Peyer's patch (tissue), 4 donors: ENCODE measurements at places on chromosomes 2 and 18.

DNA sequence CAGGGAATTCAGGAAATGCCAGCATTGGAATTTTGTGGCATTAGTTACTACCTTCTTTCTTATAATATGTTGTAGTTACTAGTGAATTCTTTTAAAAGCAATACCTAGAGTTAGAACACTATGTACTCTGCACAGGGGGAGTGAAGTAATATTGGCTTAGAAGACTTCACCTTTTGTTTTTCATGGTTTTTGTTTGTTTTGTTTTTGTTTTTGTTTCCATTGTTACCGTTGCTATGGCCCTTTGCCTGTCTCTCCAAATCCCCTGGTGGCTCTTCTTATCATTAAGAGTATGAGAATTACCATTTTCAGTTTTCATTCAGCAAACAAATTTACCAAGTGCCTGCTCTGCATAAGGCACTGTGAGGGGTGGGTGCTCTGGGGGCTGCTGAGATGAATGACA, 160.1 kb downstream of the HAUS1 start:
- DNase-seq: no peak

DNA sequence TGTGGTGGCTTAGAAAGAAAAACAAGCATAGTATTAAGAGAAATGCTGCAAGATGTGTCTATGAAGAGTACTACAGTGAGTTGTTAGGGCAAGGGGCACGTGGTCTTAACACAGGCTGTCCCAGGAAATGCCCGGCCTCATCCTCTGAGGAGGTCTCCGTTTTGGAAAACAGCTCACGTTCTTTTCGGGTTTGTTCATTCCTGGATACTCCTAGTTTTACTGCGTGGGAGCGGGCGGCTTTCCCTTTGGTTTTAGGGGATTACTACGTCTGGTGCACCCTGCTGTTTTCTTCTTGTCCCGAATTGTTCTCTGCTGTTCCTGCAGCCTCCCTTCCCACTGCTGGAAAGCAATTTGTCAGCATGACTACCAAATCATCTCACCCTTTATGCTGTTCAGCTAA, 55.5 kb upstream of the RAB6D start:
- no peak for DNase-seq

- DNase-seq: no peak
Observed at GRCh38 chr2:145593991-145594614, 1074.2 kb upstream of the ZEB2 start.

GRCh38 chr2:151264157-151264825, 2.6 kb upstream of the RBM43 start:
- DNase-seq: no peak

DNA sequence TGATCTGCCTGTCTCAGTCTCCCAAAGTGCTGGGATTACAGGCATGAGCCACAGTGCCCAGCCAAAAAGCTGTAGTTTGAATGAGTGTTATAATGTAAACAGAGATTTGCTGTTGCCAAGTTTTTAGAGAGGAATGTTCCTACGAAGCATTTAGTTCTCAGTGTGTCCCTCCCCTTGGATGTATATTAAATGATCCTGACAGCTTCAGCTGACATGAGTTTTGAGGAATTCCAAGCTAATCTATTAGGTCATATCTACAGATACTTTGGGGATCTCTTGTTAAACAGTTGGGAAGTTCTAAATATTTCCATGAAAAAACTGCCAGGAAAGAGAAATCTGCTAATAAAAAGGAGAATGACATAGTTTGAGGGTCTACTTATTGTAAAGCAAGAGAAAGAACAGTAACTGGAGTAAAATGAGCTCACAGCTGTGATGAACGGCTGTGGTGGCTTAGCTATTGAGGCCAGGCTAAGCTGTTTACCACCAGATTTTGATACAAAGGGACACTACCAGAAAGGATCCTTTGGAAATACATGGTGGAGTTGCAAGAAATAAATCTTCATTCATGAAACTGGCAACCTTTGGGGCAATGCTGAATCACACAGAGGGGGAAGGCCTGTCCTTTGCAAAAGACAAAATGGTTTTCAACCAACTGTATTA, 2.6 kb upstream of the STON1 start:
- DNase-seq: no peak

DNA sequence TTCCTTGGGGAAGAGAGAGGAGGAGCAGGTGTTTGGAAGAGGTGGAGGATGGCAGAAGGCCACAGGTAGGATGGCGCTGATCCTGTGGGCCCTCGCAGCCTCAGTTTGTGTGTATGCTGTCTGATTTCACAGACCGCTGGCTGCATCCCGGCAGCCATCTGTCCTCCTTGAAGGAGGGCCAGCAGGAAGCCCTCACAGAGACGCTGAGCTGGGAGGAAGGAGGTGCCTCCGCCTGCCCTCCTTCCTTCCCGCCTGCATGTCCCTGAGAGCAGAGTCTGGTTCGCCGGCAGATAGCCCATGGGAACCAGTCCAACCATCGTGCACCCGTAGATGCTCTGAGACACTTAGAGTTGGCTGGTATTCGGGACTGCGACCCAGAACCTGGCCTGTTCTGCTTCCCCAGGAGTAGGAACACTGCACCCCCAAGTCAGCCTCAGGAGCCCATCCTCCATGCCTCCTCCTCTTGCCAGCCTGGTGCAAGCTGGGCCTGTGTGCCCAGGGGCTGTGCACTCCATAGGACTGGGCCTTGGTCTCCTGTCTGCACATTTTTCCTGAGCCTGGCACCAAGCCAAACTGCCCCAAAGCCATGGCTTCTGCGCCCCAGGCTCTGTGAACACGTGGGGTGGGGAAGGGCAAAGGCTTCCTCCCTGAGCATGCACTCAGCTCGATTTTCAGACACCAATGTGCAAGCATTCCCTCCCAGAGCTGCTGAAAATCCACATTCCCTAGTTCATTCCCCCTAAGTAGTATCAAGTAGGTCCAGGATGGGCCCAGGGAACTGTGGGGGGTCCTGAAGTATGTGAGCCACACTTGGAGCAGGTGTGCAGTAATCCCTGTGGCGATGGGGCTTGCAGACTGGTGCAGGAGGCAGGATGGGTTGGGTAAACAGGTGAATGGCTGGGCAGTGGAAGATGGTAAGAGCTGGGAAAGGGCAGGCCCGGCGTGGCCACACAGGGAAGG, 115.6 kb downstream of the SEPTIN10 start:
- DNase-seq: no peak

GRCh38 chr2:68167186-68167585, 9.5 kb downstream of the PNO1 start:
- no peak for DNase-seq

DNA sequence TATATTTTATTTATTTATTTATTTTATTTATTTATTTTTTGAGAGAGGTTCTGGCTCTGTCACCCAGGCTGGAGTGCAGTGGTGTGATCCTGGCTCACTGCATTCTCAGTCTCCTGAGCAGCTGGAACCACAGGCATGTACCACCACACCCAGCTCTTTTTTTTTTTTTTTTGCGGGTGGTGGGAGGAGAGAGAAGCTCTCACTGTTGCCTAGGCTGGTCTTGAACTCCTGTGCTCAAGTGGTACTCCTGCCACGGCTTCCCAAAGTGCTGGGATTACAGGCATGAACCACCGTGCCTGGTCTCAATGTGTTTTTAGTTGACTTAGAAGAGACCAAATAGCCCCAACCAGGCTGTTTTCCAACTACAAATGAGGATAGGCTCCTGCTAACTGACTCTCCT, 80.7 kb downstream of the PDCL3 start:
- no peak for DNase-seq

DNA sequence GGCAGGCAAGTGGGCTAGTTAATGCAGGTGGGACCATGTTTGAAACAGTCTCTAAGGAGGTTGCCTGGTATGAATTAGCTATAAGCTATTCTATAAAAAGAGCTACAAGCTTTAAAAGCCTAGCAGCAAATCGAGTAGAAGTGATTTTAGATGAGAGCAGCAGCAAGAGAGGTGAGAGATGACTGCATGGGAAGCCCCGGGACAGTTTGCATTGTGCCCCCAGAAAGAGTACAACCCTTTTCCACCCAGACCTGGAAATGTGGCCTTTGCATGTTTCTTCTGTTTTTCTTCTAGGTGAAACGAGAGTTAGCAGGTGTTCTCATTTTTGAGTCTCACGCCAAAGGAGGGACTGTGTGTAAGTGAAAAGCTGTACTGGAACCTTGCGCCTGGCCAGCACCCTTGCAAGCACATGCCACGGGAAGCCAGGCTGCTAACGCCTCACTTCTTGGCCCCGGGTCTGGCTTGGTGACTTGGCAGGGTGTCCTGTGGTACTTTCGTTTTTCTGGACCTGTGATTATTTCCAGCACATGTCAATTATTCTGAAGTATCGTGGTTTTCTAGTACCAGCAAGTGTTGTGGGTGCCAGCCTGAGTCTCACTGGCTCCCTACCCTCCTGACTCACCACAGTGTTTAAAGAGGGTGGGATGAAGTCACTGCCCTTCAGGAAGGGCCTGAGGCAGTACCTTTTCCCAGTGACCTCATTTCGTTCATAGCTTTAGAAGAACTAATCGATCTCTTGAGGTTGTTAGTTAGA, 90.3 kb upstream of the MAP3K20 start:
- no peak for DNase-seq

- no peak for DNase-seq
Observed at GRCh38 chr18:68735483-68736343, 20.8 kb upstream of the TMX3 start.

DNA sequence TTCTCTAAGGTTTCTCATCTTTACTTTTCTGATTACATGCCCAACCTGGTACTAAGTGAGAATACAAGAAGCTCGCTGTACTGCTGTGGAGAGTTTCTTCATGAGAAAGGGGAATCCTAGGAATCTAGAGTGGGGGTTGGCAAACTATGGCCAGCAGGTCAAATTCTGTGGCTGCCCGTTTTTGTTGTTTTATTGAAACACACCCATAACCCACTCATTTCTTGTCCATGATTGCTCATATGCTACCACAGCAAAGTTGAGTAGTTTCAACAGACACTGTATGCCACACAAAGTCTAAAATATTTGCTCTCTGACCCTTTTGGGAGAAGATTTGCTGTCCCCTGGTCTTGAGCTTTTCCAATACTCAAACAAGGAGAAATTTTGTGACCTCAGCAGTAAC, 58.8 kb downstream of the C2orf74 start:
- no peak for DNase-seq

DNA sequence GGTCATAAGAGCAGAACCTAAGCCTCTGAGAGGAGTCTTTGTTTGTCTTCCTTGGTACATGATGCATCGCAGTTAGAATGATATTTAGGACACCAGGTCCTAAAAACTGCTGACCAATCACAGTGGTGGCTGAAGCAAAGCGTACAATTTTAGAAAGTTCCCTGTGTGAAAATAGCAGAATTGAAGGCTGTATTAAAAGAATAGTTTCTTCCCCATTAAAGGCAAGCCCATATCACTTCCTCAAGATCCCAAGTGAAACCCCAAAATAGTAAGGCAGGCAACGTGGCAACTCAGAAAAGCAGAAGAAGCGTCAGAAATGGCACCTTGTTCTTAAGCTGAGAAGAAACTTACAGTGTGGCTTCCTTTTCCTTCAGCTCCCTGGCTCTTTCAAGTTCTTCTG, 154.8 kb upstream of the PGAP1 start:
- DNase-seq: no peak

- no peak for DNase-seq
Observed at GRCh38 chr2:164722616-164723338, 101.5 kb upstream of the GRB14 start.

- no peak for DNase-seq
Observed at GRCh38 chr2:43039376-43040080, 186.9 kb downstream of the ZFP36L2 start.

DNA sequence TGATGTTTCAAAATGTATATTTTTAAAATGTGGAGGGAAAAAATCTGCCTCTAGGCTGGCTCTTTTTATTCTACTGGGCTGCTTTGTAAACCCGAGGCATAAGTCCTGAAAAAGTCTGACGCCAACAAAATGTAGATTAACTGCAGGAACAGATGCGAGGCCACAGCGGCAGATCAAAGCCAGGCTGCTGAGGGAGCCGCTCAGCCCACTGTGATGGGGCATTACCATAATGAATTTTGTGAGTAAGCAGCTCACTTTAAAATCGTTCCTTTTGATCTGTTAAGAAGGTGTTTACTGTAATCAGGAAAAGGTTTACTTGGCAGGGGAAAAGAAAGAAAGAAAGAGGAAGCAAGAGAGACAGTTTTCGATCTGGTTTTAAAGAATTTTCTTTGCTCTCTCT, 269.0 kb downstream of the ICOS start:
- no peak for DNase-seq

DNA sequence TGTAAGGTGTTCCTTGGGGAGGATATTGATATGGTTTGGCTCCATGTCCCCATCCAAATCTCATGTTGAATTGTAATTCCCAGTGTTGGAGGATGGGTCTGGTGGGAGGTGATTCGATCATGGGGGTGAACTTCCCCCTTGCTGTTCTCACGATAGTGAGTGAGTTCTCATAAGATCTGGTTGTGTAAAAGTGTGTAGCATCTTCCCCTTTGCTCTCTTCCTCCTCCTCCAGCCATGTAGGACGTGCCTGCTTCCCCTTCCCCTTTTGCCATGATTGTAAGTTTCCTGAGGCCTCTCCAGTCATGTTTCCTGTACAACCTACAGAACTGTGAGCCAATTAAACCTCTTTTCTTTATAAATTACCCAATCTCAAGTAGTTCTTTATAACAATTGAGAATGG, 458.7 kb downstream of the LPIN1 start:
- DNase-seq: no peak

GRCh38 chr2:61928826-61929461, 23.5 kb downstream of the COMMD1 start:
- no peak for DNase-seq

GRCh38 chr2:18614041-18614440, 24.7 kb upstream of the NT5C1B start:
- no peak for DNase-seq

DNA sequence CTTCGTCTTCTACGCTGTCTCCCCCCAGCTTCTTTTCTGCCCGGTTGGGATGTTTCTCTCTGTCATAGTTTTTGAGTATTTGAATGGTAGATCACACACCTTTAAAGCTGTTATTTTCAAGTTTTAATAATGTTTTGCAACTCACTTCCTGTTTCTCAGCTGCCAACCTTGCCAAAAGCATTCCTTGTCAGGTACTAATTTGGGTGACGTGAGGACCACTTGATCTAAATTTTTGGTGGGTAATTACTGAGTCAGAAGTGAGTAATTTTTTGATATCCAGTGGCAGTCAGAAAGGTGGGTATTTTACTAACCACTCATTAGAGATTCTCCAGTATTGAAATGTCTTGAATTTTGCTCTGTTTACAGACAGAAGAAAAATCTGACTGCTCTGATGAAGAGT, 852.4 kb upstream of the FANCL start:
- no peak for DNase-seq
